SK-N-MC (cell line): ENCODE measurements at places on chromosomes 12 and 14.

DNA sequence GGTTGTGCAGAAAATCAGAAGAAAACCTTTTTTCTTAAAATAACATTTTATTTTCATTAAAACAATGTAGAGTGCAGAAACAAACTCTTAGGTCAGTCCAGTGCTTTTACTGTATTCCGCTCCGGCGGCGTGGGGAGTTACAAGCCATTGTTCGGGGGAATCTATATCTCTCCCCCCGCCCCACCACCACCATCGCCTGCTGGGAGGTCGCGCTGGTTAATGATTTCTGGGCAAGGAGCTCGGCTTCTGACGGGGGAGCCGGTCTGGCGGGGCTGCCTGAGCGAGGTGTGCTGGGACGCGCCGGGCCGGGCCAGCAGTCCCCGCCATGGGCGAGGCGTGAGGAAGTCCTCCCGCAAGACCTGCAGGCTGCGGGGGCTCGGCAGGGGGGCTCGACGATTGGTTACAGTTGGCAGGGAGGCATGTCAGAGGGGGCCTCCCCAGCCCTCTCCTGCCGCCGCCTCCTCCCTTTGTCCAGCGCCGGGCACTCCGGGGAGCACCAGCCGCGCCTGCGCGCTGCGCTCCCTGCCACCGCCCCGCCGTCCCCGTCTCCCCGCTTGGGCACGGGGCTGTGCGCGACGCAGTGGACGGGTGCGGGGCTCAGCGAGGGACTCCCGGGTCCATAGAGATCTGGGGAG, 1.0 kb upstream of the DUSP6 start:
- no peak for DNase-seq

GRCh38 chr12:46244273-46244915, 24.4 kb downstream of the SLC38A1 start:
- DNase-seq = no peak

- no peak for DNase-seq
Measured at GRCh38 chr12:52221912-52222457, 11.1 kb upstream of the KRT7 start.

DNA sequence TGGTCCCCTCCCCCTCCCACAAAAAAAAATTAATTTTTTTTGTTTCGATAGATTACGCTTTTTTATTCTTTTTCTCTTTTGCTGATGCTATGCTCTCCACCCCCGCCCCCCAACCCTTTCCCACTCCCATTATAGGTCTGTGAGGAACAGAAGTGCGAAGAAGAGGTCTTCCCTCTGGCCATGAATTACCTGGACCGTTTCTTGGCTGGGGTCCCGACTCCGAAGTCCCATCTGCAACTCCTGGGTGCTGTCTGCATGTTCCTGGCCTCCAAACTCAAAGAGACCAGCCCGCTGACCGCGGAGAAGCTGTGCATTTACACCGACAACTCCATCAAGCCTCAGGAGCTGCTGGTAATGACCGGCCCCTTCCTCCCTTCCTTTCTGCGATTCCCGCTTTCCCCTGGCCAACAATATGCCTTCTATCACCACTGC, 2.3 kb downstream of the CCND2 start:
- no peak for DNase-seq

DNA sequence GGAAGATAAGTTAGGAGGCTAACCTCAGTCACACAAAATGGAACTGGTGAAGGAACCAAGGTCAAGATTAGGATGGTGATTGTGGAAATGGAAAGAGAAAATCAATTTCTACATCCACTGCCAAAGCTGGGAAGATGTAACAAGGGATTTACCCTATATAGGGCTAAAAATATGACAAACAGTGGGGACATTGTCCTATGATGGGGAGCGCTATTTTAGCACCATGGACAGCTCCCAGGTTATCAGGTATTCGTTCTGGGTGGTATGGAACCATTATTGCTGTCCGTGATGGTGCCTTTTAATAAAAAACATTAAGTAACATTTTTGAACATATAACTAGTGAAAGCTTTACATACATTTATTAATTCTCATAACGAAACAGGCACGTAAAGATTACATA, 124.0 kb downstream of the NDUFA12 start:
- peak; percentile 18 for DNase-seq

DNA sequence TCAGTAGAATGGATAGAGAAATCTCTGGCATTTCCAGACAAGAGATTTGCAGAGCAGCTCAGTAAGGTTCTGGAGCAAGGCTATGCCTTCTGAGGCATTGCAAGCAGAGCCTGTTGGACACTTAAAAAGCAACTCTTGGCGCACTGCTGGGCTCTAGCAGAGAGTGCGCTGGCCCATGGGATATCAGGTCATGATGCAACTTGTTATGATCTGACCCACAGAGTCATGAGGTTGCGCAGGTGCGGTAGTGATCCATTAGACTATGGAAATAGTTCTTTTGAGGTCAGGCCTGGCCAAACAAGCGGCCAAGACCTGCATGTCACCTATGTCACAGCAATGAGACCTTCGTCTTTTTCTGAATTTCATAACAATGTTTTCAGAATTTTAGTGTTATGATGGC, 168.6 kb downstream of the TMTC3 start:
- no peak for DNase-seq

DNA sequence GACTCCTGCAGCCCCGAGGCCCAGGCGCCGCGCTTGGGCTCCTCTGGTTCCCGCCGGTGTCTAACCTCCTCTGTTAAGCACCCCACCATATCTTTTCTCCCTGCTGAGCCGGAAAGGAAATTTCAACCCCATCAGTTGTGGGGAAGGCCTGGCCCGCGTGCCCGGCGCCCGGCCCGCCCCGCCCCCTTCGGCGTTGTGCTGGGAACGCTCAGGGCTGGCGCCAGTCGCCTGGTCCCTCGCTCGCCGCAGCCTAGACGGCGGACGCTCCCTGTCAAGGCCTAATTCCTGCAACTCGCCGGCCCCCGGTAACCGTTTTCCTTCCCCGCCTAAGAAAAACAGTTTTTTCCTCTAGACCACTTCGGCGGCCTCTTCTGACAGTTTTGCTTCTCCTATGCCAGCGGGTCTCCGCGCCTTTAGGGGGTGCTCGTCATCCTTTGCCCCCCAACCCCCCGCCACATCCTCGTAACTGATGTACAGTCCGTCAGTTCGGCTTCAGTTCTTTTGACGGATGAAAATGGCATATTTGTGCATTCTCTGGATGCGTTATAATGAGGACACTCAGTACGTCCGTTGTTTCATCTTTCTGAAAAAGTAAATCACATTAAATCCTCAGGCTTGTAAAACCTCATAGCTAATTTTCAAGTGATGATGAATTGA, 506 bp upstream of the NAP1L1 start:
- no peak for DNase-seq

DNA sequence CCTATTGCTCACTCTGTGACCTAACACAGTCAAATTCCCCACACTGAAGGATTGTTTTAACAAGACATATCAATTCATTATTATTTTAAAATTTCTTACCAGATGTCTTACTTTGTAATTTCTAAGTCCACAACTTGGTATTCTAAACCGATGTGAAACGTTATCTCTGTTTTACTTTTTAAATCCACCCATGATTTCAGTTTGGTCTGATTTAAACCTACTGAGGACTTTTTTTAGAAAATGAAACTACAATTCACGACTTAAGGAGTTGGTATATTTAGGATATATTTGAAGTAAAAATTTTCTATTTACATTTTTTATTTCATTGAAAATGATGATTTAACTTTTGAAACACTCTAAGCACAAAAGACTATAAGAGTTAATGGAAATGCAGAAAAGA, 35.1 kb upstream of the GRIP1 start:
- no peak for DNase-seq

- no peak for DNase-seq
Measured at GRCh38 chr14:62661818-62662217, 383.4 kb downstream of the KCNH5 start.

DNA sequence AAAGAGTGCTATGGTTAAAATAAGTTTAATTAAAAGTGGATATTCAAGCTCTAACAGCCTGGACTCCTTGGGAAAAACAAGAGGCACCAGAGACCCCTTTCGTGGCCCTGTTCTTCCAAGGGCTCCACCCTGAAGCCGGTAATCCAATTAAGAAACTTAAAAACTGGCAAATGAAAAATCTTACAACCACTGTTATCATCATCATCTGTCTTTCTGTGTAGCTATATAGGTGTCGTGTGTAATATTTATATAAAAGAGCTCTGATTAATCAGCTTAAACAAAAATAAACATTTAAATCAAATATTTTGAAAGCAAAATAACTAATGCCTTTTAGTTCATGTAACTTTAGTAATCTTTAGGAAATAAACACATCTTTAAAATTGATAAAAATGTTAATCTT, 4.5 kb downstream of the ATF1 start:
- no peak for DNase-seq

- DNase-seq = no peak
Measured at GRCh38 chr12:95014554-95014953, 11.1 kb upstream of the NDUFA12 start.

GRCh38 chr12:51970904-51971646, 19.6 kb downstream of the ACVR1B start:
- DNase-seq = no peak

DNA sequence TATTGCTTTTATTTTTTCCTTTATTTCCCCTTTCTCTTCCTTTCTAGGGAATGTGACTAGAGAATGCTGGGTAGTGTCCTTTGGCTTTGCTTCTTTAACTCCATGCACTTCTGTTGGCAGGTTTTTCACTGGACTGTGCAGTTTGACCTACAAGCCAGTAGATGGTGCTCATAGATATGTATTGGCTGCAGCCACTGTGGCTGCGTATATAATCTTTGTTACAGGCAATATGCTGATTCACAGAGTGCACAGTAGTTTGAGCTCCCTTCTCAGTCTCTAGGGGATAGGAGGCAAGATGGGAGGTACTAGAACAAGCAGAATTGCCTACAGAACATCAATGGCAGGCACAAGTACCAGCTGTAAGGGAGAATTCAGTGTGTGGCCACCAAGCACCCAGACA, 503.5 kb downstream of the LRFN5 start:
- DNase-seq = no peak

DNA sequence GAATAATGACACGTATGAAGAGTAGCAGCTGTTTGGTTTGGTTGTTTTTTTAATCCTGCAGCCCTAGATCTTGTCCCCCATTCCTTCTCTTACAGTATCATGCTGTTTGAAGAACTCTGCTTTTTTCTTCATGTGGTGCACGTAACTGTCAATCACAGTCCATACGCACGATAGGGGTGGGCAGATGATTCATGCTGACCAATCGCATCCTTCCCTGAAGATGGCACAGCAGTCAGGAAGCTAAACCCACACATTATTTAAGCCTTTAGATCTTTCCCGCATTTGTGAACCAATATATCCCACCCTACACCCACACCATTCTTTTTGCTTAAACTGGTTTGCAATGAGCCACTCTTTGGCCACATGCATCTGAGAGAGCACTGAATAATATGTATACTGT, 158.9 kb upstream of the PLEKHA5 start:
- no peak for DNase-seq

DNA sequence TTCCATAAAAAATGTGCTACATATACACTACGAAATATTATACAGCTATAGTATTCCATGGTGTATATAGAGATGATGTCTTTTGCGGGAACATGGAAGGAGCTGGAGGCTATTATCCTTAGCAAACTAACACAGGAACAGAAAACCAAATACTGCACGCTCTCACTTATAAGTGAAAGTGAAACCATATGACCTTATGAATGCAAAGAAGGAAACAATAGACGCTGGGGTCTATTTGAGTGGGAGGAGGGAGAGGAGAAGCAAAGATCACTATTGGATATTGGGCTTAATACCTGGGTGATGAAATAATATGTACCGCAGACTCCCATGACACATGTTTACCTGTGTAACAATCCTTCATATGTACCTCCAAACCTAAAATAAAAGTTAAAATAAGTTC, 142.8 kb downstream of the LRFN5 start:
- no peak for DNase-seq

- DNase-seq = no peak
Measured at GRCh38 chr12:32107359-32108267, 966 bp downstream of the BICD1 start.

DNA sequence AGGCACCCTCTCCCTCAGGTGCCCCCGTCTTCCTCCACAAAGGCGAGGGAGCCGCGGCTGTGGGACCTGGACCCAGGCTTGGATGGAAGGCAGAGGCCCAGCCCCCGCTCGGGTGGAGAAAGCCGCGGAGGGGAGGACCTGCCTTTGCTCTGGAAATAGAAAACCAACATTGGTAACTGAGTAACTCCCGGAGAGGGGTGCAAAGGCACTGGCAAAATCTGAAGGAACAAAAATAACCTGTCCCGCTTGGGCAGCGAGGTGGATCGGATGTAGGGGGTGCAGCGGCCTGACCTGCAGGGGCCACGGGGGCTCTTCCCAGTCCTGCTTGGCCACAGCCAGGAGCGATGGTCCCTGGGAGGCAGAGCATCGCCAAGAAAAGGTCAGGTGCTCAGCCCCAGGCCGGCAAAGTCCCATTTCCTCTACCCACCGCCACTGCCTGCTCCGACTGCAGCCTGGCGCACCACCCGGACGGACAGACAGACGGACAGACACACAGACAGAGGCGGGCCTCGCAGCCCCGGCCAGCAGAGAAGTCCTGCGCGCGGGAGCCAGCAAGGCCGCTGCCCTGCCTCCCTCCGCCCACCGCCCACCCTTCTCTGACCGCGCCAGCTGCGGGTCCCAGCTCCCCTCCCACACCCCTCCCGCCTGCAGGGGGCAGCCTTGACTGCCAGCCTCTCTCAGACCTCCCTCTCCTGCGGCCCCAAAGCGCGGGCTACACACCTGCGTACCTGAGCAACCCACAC, 21.4 kb upstream of the TMEM106C start:
- DNase-seq = no peak

DNA sequence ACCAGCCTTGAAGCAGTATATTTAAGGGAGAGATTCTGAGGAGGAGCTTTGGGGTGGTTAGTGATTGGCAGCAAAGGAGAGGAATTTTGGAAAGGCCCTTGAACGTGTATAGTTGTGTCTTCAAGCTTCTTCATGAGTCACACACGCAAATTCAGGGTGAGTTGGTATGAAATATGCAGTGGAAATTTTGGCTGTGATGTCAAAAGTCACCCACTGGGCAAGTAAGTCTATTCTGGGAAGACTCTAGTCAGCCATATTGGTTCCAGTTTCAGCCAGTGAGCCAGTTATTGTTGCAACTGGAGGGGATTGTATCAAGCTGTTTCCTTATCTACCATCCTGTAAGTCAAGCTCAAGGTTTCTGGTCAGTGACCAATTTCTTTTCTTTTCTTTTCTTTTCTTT, 32.0 kb upstream of the VASH1 start:
- no peak for DNase-seq

DNA sequence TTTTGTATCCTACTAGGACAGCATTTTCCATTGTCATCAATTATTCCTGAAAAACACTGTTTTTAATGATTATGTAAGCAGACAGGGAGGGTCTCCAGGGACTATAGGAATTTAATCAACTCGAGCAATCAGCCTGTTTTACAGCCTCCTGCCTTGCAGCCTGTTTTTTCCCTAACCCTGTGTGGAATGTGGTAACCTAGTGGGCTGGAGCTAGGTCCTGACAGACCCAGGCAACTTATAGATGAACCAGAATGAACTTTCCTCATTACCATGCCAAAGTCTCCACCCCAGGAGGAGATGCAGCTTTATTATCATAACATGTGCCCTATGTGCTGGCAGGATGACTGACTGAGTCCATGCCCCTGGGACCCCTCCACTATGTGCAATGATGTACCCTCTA, 375.1 kb downstream of the BMP4 start:
- peak; percentile 37 for DNase-seq

- DNase-seq = no peak
Measured at GRCh38 chr12:58955849-58956248, 35.5 kb upstream of the LRIG3 start.

GRCh38 chr12:10242539-10242938, 29.9 kb downstream of the GABARAPL1 start:
- DNase-seq = no peak
